ENCODE measurements at places on chromosomes 12 and 14.

GRCh38 chr12:56116267-56117081 lies at the start of gene RPL41:
RPL41 (plus strand) TSS chr12:56116633.
- peak; percentile 96 for DNase-seq

DNA sequence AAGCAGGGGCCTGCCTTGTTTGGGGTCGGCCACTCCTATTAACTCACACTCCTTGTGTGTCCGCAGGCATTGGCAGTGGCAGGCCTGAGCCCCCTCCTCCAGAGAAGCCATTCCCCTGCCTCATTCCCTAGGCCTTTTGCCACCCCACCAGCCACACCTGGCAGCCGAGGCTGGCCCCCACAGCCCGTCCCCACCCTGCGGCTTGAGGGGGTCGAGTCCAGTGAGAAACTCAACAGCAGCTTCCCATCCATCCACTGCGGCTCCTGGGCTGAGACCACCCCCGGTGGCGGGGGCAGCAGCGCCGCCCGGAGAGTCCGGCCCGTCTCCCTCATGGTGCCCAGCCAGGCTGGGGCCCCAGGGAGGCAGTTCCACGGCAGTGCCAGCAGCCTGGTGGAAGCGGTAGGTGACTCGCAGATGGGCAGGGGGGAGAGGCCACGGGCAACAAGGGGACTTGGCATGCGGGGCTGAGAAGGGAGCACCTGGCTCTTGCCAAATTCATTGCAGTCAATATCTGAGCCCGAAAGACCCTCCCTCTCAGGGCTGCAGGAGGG lies 106.3 kb upstream of the FKBP4 start:
- DNase-seq = no peak

DNA sequence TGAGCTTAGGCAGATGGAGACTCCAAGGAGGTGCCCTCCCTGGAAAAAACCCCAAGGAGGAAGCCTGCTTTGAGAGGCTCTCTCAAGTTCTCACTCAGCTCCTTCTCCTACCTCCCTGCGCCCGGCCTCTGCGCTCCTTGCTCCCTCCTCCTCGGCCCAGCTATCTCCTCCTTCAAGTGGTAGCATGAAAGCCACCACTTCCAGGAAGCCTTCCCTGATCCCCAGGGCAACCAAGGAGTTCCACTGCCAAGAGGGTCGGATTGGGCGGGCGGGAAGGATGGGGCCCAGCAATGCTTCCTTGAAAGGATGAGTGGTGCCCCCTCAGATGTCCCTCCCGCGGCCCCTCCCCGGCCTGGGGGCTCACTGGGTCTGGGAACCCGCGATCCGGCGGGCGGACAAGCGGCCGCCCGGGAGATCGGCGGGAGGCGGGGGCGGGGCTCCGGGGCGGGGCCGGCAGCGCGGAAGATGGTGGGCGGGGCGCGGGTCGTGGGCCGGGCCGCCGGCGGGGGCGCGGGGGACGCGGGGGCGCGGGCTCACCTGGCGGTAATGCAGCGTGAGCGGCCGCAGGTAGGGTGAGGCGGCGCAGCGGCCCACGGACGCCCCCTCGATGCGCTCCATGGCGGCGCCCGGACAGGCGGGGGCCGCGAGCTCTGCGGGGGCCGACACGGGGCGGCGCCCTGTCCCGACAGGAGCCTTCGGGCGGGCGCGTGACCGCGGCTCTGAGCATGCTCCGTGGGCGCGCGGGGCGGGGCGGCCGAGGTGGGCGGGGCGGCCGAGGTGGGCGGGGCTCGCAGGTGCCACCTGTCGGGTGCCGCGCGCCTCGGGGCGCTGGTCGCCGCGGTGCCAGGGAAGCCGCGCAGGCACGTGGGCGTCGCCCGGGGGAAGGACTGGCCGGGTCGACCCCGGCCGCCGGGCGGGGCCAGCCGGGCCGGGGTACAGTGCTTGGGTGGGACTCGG lies at the start of gene NUDT14:
NUDT14 (minus strand) TSS at position 721 of the 957 bp plus-strand sequence; CDS start at position 618, 103 bp downstream.
- no peak for DNase-seq

- DNase-seq = no peak
Measured at GRCh38 chr14:37263656-37264236, 66.0 kb downstream of the MIPOL1 start.

GRCh38 chr14:56650048-56650447 lies 70.5 kb downstream of the TMEM260 start:
- no peak for DNase-seq

DNA sequence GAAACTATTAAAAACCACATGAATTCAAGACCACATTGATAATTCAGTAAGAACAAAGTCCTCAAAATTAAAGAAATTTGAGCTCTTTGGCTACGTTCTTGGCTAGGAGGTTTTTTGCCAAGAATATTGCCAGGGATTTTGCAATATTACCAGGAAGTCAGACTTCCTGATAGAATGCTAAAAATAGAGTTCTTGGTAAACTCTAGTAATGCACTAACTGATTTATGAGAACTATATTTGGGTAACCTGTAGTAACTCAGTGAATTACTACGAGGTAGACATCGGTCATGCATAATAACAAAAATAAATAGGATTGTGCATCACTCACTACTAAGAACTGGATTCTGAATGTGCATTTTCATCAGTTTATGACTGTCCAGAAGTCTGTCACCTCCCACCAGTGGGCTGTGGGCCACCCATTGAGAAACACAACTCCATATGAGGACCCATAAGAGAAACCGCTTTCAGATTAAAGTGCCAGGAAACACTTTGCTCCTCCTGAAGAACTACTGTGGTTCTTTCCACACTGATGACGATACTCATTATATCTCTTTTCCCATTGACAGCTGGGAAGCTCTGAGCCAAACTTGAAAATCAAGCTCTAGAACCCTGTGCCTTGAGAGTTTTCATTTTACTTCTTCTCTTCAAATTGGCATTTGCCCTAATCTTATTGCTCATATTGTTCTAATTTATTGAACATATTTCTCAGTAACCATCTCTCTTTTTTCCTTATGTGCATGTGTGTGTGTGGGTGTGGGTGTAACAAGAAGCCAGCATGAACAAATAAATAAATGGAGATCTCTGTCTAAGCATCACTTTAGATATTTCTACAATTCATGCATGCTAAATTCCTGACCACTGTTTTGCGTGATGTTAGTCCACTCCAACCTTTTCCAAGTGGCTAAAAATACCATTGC lies 116.6 kb downstream of the BCL11B start:
- DNase-seq = no peak

GRCh38 chr12:16171348-16171747 lies 106.1 kb downstream of the SLC15A5 start:
- no peak for DNase-seq

- DNase-seq = no peak
Measured at GRCh38 chr12:109741286-109741969, 27.8 kb downstream of the FAM222A start.

DNA sequence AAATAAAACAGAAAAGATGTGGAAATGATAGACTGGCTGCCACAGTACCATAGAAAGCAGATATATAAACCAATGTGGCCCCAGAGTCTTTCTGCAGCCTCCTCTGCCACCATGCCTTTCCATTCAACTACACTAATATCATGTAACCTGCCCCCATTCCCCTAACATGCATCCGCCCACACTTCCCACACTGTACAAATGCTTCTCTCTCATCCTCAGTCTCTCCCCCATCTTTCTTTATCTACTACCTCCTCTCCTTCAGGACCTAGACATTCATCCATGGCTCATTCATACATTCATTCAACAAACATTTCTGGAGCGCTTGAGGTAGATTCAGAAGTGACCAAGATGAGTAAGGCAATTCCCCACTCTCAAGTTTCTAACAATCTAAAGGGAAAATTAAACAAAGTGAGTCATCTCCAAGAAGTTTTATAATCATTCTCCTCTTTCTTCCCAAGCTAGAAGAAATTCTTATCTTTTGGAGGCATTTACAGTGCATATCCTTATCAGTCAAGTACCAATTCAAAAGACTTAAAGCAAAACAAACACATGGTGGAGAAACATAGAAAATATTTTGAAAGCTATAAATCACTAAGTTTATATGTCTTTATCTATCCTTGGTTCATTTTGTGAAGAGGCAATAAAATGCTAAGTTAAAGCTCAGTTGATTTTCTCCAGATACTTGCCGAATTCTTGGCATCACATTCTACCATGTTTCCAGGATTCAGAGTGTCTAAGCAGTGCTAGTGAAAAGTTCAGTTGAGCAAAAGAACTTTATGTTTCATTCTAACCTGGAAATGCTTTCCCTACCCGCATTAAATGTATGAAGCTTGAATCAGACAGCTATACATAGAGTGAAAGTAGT lies 70.5 kb upstream of the FRMD6 start:
- no peak for DNase-seq

- DNase-seq = no peak
Measured at GRCh38 chr14:94624537-94625352, 12.6 kb downstream of the SERPINA3 start.

- DNase-seq = no peak
Measured at GRCh38 chr14:81392976-81393643, 7.0 kb downstream of the STON2 start.

GRCh38 chr12:129779033-129779432 lies 124.8 kb downstream of the TMEM132D start:
- DNase-seq = no peak

DNA sequence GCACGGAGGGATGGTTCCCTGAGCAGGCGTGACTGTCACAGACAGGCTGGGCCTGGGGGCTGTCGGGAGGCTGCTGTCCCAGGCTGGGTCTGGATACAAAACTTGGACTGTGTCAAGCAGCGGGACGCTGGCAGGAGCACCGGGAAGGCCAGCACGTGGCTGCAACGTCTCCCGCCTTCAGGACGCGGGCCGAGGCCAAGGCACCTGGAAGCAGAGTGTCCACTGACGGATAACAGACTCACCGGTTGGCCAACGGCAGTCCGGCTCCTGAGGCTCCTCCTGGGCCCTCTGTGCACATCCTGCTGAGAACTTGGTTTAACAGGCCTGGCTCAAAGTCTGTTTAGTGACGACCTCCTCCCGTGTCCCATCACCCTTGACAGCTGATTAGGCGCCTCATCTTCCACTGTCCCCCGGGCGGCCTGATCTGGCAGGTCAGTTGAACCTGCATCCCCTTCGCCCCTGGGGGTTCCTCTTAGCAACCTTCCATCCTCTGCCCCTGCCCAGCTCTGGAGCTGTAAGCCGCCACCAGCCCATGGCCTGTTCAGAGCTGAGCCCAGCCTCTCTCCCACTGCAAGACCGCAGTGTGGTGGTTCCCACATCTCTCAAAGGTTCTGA lies 2.5 kb downstream of the XRCC3 start:
- no peak for DNase-seq

- DNase-seq = no peak
Measured at GRCh38 chr14:103880348-103881267, 33.2 kb upstream of the PPP1R13B start.

GRCh38 chr12:58321414-58321813 lies 380.0 kb downstream of the ATP23 start:
- no peak for DNase-seq

DNA sequence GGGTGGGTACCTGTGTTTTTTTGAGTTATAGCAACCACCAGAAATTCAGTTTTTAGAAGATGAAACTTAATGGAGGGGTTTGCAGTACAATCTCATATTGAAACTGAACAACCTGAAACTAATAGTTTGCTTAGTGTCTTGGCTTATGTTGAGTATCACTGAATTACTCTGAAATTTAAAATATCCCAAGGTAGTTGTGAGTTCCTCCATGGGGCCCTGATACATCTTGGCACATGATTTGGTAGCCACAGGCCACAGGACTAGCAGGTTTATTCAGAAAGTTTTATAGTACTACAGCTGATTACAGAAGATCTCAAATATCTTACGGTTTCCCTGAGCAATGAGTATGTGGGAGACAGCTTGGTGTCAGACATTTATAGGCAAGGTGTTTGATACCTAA lies 10.4 kb downstream of the PTGES3 start:
- DNase-seq = no peak

GRCh38 chr12:72276181-72276805 lies 4.1 kb downstream of the TRHDE start:
- DNase-seq = no peak

DNA sequence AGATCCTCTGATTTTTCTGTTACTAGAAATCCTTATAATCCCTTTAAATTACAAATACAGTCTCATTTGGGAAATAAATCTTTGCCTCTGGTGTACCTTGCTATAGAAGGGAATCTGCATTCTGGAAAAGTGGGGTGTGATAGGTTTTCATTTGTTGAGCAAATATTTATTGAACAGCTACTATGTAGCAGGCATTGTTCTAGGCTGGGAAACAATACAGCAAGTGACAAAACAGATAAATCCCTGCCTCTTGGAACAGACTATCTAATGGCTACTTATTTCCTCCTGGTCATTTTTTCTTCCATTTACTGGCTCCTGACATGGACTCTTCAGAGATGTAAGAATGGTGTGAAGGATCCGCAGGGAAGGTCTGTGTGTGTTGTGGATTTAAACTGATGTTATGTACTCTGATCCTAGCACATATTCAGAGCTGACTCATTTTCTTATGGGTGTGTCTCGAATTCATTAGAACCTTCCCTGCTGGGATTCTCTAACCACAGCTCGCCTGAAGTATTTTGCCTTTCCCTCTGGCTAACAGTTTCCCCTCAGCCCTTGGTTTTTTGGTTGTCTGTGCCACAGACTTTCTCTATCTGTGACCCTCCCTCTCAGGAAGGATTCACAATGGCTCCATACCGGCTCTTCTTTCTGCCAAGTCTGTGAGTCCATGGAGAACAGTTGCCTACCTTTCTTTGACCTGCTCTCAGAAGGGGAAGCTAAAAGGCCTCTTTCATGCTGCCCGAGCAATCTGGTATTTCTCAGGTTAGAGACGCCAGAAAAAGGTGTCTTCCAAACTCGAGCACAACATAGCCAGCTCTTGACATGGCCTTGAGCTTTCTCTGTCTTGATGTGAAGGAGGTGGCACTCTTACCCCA lies 53.7 kb downstream of the TMTC2 start:
- DNase-seq = no peak

DNA sequence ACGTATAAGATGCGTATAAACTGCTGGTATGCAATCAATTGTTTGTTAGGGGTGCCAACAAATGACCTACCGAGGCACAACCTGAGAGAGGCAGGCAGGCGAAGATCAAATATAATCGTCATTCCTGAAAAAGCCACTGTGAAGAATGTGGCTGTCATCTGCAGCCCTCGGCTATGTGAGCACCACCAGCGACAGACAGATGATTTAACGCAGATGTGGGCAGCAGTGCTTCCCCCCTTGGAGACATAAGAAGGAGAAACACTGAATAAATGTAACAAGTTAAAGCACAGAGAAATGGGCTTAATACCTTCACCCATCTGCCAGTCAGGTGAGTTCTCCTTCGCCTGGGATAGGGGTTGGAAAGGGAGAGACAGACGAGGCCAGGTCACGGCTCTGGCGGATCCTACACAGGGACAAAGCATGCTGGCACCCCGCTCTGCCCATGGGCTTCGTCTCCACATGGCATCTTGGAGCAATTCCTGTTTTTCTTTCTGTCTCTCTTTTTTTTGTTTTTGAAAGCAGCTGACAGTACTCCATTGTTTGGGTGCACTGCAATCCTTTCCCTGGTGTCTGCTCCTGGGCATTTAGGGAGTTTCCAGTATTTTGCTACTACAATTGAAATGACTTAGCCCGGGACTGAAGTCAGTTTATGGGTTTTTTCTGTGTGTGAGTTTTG lies 28.1 kb downstream of the TNFAIP2 start:
- DNase-seq = no peak

GRCh38 chr12:47939009-47939601 lies 24.3 kb upstream of the TMEM106C start:
- DNase-seq = no peak

- DNase-seq = no peak
Measured at GRCh38 chr12:29980304-29980703, 196.6 kb upstream of the TMTC1 start.

GRCh38 chr12:124567673-124568373 lies 411 bp upstream of the NCOR2 start:
- peak; percentile 75 for DNase-seq

Data from left renal pelvis (tissue), 4 donors.